ACHN (cell line): ENCODE measurements at places on chromosomes 6 and 20.
A peak's percentile ranks its signal among the peaks of the same experiment; 100 is the strongest.

GRCh38 chr6:170041526-170041925 lies 249.4 kb downstream of the DLL1 start:
- DNase-seq, result no peak

GRCh38 chr6:110951986-110952794 lies 6.3 kb upstream of the GTF3C6 start:
- peak; percentile 91 for DNase-seq

- DNase-seq, result no peak
Measured at GRCh38 chr20:2891343-2891742, 18.1 kb downstream of the PTPRA start.

DNA sequence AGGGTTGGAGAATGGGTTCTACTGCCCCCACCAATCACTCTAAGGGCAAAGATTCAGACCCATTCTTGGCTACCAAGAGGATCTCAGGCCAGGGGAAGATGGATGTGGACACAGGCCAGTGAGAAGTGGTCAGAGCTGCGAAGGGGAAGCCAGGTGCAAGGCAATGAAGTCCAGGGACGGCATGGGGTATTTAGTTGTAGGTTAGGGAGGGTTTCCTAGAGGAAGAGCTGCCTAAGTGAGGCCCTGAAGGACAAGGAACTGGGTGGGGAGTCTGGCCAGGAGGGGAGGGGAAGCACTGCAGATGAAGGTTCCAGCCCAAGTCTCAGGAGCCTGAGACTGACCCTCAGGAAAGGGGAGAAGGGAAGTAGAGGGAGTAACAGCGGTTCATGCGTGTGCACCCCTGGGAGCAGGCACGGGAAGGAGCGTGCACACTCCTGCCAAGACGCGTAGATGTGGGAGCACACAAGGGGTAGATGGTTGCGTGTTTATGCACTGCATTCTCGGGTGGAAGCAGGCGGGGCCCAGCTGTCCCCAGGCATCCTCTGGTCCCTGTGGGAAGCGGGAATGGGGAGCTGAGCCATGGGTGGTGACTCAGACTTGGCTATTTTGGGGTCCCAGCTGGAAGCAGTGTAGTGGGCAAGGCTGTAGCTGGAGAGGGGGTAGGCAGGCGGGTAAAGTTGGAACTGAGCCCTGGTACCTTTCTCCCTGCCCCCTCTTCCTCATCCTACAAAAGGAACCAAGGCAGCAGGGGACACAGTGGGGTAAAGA lies 3.3 kb downstream of the ACTL10 start:
- no peak for DNase-seq

DNA sequence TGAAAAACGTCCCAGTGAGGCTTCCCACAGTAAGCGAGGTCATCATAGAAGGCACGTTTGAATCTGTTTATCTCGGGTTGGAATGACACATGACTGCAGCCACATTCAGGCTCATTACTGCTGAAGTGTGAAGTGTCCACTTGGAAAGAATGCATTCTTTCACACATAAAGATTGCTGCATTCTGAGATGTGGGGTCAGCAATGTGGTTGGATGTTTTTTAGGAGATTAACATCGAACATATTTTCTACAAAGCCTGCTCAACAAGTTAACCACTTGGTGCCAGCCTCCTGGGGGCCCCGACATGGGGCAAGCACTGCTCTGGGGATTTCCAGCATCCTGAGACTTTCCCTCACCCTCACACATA lies 79.9 kb downstream of the BMP6 start:
- DNase-seq, result no peak
